ENCODE measurements at places on chromosomes 3 and 15. TPM values are rescaled to one million over a fixed set of nuclear protein-coding genes. Genes with fewer than 3 reads are reported as not detected.

GRCh38 chr3:124860599-124860998 is 26.6 kb downstream of the ITGB5 start:
- no peak for DNase-seq

- DNase-seq: no peak
These were observed 32.3 kb downstream of the RPN1 start for GRCh38 chr3:128618398-128618726.

- DNase-seq: no peak
These were observed 38.6 kb downstream of the TMED3 start for GRCh38 chr15:79349525-79349924.

- DNase-seq: no peak
These were observed 42.9 kb downstream of the FNDC3B start for GRCh38 chr3:172082269-172082668.

GRCh38 chr3:172065527-172065926 is 26.1 kb downstream of the FNDC3B start:
- no peak for DNase-seq

DNA sequence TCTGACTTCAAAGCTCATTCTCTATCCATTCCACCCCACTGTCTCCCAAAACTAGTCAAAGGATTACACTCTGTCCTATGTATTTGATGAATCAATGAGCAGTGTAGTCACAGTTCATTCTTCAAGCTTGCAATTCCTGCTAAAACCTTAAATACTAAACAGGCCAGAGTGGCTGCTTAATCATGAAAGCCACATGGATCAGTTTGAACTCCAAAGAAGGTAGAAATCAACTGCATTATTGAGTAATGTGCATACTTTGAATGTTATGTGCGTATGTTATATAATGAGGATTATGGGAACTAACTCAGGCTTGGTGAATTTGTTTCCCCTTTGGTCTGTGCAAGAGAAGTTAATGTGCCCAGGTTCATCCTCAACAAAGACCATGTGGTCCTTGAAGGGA is 45.4 kb downstream of the PRICKLE2 start:
- no peak for DNase-seq

GRCh38 chr3:146241523-146242240 is 9.2 kb downstream of the PLSCR4 start:
- DNase-seq: no peak

DNA sequence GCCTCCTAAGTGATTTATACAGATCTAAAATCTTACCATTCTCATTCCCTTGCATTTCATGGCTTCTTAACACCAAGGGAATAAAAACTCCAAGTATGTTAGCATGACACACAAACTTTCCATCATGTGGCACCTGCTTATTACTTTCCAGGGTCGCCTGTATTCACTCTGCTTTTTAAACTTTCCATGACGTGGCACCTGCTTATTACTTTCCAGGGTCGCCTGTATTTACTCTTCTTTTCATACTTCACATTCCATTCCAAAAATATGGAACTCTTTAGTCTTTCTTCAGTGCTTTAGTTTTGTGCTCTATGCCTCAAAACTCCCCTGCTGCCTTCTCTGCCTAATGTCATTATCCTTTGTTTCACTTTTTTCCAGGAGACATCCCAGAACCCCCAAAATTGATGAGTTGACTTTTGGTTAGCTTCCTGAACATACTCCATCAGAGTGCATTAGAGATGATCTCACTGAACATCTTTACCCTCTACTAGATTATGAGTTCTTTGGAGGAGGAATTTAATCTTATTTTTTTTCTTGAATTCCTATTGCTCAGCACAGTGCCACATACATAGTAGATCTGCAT is 47.0 kb downstream of the CALML4 start:
- DNase-seq: no peak

ZNF860 gene
- not detected for total RNA-seq

ZNF620 gene
- 2.3 TPM for total RNA-seq

NAALADL2 gene
- total RNA-seq: not detected

All from activated naive CD4-positive, alpha-beta T cell treated with anti-CD3 and anti-CD28 coated beads for 36 hours (primary cell).